Stimulated activated CD4-positive, alpha-beta T cell treated with anti-CD3 and anti-CD28 coated beads, Interleukin-12 subunit alpha, Interleukin-12 subunit beta, amount 100 ng/mL, for 24 hours (primary cell): ENCODE measurements at places on chromosomes 5 and 9.

GRCh38 chr9:94881023-94881422 is 154.5 kb downstream of the AOPEP start:
- DNase-seq, result no peak

GRCh38 chr9:33202552-33203201 is 35.5 kb upstream of the B4GALT1 start:
- DNase-seq, result no peak

DNA sequence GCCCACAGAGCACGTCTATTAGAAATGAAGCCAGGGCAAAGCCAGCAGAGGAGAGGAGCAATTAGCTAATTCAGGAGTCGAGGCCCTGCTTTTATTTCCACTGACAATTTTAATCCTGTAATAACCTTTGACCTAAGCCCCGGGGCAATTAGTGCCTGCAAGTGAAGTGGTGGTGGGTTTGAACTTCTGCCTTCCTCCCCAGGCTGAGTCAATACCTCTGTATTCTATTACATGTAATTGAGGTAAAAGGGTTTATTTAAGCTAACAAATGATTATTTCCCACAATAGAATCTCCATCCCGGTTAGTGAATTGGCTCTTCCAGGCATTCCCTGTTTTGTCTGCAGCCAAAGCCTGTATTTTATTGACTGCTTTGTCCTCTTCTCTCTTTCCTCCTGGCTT is 49.9 kb downstream of the FGF18 start:
- no peak for DNase-seq

GRCh38 chr5:77630114-77630680 is 8.3 kb downstream of the OTP start:
- peak; percentile 55 for DNase-seq

DNA sequence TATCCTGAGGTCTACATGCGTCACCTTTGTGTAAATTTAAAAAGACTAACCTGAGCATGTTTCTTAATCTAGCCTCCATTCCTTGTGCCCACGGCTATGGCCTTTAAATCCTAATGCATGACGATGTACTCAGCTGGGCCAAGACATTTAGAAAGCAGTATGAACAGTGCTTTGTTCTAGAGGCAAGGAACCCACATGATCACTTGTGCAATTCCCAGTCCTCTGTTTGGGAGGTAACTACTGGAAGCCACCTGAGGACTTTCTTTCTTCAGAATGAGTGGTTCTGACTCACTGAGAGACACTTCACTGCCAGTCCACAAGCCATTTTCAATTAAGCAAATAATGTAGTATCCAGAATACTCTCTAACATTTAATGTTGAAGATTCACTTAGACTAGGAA is 181.3 kb downstream of the RAB3C start:
- DNase-seq, result no peak

DNA sequence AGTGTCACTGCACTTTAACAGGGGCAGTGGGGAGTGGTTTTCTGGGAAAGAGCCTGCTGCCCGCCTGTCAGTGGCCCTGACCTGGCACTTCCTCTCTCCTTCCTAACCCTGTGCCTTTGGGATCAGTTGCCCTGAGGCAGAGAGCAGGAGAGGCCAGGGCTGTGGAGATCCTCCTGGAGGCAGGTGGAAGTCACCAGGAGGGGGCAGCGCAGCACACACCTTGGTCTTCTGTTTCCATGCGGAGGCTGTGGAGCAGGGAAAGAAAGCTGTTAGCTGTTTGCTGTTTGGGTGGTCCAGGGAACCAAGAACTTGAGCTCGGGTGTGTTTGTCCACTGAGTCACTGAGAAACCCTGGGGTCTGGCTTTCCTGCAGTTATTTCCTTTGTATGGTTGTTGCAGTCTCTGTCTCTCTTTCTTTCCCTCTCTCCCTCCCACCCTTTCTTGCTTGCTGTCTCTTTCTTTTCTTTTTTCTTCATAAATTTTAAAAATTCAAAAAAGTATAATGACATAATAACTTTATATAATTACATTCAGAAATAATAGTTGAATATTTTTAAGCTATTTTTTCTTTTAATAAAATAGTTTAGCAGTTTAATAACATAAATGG is 28.1 kb downstream of the NTRK2 start:
- peak; percentile 4 for DNase-seq

DNA sequence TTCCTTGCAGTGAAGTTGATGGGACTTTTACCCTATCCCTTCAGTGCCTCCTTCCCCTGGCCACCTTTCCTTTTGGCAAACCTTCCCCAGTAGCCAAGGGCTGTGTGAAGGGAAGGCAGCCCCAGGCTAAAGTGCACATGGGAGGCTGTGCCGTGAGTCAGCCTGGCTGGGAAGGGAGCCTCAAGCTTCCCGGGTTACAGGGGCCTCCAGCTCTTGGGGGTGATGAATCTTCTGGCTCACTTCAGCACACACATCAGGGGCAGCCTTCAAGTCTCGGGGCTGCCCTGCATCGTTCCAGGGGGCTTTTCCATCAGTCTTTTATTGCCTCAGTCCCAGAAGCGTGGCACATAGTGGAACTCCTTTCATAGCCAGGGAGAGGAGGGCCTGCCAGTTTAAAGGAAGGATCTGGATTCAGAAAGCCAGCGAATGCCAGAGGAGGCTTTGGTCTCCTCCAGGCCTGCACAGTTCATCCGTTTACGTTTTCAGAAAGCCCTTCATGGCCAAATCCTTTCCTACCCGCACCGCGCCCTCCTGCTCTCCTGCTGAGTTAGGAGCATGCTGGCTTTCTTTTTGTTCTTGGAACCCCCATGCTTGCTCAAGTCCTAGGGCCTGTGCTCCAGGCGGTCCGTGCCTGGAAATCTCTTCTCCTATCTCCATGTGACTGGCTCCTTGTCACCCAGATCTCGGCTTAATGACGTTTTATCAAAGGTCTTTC is 134.8 kb upstream of the KLF4 start:
- no peak for DNase-seq

- DNase-seq, result no peak
Observed at GRCh38 chr5:135439231-135440205, 7.6 kb downstream of the DCANP1 start.

DNA sequence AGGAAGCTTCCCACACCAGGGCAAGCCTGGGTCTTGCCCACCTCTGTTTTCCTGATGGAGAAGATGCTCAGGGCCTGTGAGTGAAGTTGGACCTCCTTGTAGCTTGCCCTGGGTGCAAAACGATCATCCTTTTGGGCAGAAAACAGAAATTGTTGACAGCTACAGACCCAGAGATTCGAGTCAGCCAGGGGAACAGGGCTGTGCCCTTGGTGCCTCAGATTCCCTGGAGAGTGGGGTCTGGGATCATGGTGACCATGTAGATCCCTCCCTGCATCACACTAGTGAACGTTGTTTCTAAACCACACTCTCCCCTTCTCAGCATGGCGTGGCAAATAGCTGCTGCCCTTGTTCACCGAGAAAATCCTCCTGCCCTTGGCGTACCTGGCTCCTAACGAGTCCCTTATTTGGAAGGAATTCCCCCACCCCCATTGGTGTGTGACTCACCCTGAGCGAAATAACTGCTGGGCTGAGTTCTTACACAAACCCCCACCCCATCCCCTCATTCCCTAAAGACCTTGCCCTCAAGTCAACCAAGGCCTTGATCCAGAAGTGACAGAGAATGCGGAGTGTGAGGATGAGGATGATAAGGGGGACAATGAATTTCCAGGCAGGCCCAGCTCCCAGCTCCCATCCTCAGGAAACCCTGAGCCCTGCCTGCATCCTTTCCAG is 1.1 kb upstream of the DCANP1 start:
- DNase-seq, result no peak

GRCh38 chr9:118306801-118307200 is 602.6 kb downstream of the TLR4 start:
- DNase-seq, result no peak
